IPS DF 6.9 (cell line): ENCODE measurements at places on chromosomes 4 and X.

DNA sequence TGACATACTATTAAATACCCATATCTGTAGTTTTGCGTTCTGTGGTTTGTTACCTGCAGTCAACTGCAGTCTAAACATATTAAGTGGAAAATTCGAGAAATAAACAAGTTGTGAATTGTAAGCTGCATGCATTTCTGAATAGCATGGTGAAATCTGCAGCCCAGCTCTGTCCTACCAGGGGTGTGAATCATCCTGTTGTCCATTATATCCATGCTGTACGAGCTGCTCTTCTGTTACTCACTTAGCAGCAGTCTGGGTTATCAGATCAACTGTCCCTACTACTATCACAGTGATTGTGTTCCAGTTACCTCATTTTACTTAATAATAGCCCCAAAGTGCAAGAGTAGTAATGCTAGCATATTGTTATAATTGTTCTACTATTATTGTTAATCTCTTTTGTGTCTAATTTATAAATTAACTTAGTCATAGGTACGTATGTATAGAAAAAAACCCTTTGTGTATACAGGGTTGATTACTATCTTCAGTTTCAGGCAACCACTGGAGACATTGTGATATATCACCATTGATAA is 173.7 kb upstream of the FAT4 start:
- DNase-seq, result no peak

GRCh38 chr4:144302704-144303536 is 162.4 kb upstream of the GYPA start:
- DNase-seq, result no peak

DNA sequence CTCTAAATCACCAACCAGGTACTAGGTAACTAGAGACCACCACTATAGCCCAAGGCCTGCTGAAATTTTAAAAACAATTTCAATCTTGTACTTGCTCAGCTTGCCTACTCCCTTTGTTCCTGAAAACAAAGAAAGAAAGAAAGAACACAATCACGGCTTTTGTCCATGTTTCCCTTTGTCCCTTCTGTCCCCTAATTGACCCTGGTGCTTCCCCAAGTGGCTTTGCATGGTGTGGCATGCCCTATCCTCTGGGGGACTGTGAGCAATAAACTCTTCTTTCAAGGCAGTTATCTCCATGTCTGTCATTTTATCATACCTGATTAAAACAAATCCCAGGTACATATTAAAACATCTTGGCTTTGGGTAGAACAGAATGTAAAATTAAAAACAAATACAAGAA is 94.8 kb downstream of the ARSJ start:
- no peak for DNase-seq

DNA sequence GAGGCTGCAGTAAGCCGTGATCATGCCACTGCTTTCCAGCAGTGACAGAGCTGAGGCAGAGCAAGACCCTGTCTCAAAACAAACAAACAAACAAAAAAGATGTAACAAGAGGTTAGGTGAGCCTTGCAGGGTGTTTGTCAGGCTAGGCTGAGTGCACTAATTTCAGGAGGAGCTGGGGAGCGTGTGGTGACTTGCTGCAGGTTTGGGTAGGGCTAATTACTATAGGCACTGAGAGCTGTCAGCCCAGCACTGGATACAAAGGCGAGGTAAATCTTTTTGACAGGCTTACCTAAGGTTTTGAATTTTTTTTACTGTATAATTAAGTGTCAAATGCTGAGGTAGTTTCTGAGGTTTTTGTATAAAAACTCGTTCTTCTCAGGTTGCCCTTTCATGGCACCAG is 29.8 kb upstream of the SH3D19 start:
- no peak for DNase-seq

- no peak for DNase-seq
Observed at GRCh38 chr4:42579903-42580302, 77.0 kb downstream of the ATP8A1 start.

DNA sequence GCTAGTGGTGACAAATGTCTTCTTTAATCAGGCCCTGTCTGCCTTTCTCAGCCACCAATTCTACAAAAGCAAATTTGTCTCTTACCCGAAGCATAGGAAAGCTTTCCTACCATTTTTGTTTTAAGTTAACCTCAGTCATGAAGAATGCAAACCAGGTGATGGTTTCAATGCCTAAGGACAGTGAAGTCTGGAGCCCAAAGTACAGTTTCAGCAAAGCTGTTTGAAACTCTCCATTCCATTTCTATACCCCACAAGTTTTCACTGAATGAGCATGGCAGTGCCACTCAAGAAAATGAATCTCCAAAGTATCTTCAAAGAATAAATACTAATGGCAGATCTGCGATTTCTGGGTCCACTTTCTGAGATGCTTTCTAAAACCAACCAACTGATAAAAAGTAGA is 23.9 kb downstream of the SRD5A3 start:
- DNase-seq, result no peak

DNA sequence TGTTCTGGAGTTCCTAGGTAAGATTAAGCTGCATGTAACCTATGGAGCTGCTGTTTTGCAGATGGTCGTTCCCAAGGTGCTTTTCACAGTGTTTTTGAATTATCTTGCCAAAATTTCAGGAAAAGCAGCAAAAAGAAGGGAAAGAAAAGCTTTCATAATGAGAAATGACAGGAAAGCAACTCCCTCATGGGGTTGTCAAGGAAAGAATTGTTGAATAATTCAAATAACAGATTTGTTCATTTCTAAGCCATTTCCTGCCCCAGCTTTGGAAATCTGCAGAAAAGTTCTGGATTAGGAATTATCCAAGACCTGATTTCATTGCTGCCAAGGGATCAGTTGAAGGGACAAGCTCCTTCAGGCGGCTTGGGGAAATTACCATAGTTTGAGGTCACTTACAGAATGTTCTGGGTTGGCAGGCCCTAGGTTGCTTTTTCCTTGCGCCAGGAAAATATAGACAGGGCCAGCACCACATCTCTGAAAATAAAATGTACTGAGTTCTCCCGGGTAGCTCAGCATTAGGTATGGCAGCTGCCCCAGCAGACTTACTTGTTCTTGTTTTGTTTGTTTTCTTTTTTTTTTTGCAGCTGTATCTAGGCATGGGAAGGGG is 354.7 kb downstream of the STIM2 start:
- DNase-seq, result no peak

DNA sequence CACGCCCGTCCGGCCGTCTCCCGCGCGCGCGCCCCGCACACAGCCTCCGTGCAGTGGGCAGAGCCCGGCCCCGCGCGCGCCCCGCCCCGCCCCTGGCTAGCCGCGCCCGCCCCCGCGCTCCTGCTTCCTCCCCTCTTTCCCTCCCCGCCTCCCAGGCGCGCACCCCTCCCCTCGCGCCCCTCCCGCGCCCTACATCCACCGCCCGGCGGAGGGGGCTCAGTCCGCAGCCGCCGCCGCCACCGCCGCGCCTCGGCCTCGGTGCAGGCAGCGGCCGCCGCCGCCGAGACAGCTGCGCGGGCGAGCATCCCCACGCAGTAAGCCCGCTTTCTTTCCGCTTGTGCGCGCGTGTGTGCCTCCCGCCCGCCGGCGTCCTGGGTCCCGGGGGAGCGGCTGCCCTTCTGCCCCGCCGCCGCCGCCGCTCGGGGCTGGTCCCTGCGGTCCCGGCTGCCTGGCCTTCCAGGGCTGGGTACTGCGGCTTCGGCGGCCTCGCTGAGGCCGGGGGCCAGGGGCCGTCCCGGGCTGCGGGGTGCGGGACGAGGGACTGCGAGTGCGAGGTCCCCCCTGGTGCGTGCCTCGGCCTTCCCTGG is at the start of gene FHL1:
Gene FHL1 (plus strand): TSS at position 219 of the 587 bp plus-strand sequence.
- DNase-seq, result no peak

- DNase-seq, result no peak
Observed at GRCh38 chr4:186624951-186625350, 69.6 kb upstream of the MTNR1A start.

- DNase-seq, result no peak
Observed at GRCh38 chr4:1318488-1319213, 28.4 kb upstream of the UVSSA start.

DNA sequence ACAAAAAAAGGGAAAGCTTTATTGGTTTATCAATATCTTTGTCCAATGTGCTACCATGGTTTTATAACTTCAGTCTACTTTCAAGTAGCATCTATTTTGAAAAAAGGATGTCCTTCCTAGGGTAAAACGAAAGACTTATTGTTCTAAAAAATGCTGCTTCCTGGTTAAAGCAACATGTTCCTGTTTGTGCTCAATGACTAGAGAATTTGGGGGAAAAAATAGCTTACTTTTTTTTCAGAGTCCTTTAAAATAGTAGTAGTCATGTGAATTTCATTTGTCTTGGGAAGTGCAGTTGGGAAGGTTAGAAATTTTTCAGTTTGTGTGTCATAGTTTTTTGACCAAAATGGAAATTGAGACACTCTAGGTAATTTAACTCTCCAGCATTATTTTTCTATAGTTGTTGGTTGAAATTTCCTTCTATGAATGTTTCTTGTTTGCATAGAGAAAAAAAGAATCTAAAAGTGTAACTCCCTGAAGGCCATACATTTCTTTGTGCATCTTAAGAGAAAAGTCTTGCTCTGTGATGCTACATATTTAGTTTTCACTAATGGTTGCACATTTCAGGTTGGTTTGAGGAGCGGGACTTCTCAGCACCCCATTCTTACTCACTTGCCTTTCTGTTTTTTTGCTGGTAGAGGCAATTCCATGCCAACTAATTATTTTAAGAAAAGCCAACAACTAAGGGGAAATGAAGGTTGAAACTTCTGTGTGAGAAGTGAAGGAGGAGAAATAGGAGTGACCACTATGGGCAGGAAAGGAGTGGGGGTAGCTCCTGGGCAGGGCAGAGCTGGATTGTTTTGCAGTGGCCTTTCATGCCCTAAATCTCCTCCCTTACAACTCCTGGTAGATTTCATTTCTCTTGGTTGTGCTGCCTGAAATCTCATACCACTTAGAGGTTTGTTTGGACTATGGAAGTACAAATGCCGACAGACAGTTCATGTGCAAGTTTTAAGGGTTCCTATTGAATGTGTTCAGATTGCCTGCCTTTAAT is 76.4 kb downstream of the RAPGEF2 start:
- no peak for DNase-seq

DNA sequence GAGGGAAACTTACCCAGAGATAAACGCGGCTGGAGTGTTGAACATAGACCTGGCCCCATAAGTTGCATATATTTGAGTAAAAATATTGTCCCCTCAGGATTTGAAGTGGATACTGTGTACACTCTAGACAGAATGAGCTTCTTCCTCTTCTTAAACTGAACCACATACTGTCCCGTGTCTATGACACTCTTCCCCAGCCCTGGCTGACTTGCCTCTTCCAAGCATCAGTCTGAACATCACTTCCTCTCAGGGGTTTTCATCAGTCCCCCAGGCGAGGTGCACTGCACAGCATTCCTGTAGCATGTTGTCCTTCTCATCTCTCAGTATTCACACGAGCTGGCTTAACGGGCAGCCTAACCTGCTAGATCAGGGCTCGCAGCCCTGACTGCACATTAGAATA is 80.5 kb upstream of the TMEM150C start:
- DNase-seq, result no peak

DNA sequence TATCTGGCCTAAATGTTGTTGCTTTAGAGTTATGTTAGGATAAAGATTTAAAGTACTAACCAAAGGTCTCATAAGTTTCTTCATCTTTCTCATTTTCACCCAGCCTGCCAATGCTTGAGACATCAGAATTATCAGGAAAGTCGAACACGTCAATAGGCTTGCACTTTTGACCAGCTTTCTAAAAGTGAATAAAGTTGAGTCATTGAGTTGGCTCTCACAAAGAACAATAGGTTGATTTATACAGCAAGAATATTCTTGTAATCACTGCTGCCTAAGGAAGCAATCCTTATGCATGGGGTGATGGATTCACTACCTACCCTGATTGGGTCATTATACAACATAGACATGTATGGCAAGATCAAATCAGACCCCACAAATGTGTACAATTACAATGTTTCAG is 5.0 kb downstream of the CENPU start:
- DNase-seq, result no peak

DNA sequence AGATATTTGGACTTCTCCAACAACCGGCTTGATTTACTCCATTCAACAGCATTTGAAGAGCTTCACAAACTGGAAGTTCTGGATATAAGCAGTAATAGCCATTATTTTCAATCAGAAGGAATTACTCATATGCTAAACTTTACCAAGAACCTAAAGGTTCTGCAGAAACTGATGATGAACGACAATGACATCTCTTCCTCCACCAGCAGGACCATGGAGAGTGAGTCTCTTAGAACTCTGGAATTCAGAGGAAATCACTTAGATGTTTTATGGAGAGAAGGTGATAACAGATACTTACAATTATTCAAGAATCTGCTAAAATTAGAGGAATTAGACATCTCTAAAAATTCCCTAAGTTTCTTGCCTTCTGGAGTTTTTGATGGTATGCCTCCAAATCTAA is 19.3 kb upstream of the TLR8 start:
- DNase-seq, result no peak

GRCh38 chrX:50099331-50099730 is 101.5 kb downstream of the AKAP4 start:
- DNase-seq, result no peak

DNA sequence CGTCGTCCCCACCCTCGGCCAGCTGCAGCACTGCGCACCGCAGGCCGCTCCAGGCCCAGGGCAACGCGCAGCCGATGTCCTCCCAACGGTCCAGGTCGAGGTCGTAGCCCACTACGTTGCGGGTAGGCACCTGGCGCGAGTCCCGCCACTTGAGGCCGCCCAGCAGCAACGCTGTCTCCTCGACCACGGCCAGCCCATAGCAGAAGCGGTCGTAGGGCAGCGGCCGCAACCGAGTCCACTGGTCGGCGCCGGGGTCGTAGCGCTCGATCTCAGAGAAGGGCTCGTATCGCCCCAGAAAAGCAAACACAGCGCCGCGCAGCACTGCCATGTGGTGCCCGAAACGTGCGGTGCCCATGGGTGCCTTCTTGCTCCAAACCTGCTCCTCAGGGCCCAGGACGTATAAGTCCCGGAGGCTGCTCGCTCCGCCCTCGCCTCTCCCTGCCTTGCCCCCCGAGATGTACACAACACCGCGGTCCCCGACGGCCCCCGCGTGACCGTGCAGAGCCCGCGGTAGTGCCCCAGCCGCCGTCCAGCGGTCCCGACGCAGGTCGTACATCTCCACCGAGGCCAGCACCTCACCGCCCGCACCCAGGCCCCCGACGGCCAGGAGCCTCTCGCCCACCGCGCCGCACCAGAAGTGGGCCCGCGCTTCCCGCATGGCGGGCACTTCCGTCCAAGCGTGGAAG is 2.1 kb downstream of the KLHL34 start:
- DNase-seq, result no peak

GRCh38 chr4:121156822-121157769 is 7.0 kb downstream of the TNIP3 start:
- DNase-seq, result no peak

DNA sequence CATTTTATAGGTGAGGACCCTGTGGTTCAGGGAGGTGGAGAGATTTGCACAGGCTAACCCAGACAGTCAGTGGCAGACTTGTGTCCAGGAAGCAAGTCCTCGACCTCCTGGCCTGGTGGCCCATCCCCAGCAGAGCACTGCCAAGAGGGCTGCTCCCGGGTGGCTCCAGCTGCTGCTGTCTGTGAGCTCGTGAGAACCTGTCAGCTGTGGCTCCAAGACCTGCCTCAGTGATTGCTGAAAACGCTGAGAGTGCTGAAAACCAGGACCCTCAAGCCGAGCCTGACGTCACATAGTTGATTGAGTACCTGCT is 74.2 kb downstream of the RTL9 start:
- no peak for DNase-seq
